ENCODE measurements at places on chromosomes 13 and 19.
A peak's percentile ranks its signal among the peaks of the same experiment; 100 is the strongest.

DNA sequence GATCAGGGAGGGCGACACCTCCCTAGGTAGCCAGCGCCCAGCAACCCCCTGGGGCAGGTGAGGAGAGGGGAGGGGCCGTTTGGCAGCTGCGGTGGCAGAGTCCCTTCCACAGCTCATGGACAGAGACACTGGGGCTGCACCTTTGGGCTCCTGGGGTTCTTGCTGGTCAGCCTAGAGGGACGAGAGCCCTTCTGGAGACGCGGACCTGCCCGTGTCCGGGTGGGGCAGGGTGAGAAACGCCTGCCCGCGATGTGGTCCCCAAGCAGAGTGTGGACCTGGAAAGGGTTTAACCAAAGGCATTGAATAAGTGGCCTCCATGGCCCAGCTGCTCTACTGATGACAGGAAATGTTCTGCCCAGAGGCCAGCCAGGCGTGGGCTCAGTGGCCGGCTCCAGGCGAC, 38.3 kb downstream of the ADPRHL1 start:
- no peak for DNase-seq

DNA sequence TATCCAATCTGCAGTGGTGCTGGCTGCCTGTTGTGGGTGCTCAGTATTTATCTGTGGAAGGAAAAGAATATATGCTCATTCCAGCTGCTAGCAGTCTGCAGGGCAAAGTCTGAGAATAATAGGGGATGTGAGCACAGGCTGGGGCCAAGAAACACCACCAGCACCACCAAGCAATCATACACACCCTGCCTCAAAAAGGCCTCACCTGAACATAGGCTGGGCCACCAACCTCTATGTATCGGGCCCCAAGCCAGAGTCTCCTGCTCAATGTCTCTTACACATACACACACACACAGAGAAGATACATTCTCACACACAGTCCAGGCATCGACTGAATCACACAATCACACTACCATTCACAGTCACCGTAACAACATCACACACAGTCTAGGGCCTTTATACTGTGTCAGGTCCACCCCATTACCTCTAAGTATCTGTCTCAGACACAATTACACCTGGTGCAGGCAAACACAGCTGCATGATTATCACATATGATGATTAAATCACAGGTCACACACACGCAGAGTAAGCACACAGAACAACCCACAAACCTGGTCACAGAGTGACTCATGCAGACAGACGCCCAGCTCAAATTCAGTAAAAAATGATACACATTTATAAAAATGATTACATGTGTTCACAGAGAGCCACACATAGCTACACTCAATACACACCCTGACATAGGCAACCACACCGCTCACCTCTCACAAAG, 1.3 kb upstream of the ZSCAN22 start:
- DNase-seq, result no peak

GRCh38 chr19:17794731-17795494, at the start of gene B3GNT3:
Gene B3GNT3 (plus strand): TSS chr19:17795138. CDS start chr19:17807808, 12,670 bp downstream.
- no peak for DNase-seq

DNA sequence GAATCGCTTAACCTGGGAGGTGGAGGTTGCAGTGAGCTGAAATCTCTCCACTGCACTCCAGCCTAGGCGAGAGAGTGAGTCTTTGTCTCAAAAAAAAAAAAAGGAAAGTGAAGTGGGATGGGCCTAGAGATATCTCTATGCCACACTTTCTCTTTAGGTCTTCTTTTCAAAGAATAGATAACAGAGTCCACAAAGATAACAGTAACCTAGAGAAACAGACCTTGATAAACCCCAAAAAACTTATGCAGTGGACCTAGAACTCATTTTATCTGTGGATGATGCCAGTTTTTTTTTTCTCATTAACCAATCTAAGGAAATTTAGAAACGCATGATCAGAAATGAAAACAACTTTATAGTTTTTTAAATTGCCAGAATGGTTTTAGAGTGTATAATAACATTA, 227.4 kb downstream of the LHFPL6 start:
- no peak for DNase-seq

DNA sequence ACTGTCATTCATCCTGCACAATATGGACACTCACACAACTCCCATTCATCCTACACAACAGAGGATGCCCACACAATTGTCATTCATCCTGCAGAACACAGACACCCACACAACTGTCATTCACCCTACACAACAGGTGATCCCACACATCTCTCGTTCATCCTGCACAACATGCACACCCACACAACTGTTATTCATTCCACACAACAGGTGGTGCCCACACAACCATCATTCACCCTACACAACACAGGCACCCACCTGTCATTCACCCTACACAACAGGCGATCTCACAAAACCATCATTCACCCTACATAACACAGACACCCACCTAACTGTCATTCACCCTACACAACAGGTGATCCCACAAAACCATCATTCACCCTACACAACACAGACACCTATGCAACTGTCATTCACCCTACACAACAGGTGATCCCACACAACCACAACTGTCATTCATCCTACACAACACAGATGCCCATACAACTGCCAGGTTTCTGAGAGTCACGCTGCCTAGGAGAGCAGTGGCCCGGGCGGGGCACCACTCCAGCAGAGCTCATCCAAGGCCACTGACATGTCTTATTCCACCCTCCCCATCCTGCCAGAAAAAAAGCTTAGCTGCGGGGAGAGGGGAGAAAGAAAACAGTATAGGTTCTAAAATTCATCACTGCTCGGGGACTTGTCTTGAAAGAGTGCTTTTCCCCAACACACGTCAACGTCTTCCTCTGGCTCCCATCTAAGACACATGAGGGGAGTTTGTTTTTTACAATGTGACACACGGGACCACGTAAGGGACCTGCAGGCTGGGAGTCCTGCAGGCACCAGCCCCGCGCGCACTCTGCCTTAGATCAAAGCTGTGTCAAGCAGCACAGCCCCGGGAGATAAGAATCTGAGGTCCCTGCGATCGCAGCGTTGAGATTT, 44.0 kb downstream of the KLF2 start:
- peak; percentile 49 for DNase-seq

DNA sequence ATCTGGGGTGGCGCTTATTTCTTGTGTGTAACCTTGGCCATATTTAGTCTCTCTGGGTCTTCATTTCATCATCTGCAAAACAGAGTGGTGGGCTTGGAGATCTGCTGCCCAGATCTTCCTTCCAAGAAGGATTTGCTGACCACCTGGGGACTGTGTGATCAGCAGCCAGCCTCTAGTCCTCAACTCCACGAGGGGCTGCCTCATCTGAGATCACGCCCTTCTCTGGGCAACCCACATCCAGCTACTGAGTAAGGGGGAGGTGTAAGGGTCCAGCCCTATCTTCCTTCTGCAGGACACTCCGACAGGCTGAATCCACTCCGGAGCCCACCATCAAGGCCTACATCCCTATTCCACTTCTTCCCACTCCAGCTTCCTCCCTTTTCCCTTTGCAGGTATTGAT, 57.9 kb downstream of the CHST8 start:
- no peak for DNase-seq

GRCh38 chr19:391207-391557, 17.8 kb downstream of the C2CD4C start:
- no peak for DNase-seq
